Fibroblast of skin of right quadriceps (primary cell): ENCODE measurements at places on chromosomes 2 and 18.

DNA sequence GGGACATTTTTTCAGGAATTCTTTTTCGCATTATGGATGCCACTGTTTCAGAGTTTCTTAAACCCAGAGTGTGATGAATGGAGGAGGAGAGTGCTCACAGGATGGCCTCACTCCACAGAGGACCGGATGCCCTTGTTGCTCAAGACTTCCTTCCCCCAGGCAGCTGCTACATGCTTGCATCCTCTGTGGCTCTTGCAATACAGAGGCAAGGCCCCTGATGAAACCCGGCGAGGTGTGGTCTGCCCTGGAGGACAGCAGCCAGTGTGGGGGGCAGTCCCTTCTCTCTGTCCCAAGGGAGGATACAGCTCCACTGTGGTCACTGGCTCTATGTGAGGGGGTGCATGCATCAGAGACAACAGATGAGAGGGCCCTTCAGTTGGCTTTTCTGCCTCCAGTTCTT, 109.6 kb downstream of the SH3RF3 start:
- peak; percentile 76 for DNase-seq

DNA sequence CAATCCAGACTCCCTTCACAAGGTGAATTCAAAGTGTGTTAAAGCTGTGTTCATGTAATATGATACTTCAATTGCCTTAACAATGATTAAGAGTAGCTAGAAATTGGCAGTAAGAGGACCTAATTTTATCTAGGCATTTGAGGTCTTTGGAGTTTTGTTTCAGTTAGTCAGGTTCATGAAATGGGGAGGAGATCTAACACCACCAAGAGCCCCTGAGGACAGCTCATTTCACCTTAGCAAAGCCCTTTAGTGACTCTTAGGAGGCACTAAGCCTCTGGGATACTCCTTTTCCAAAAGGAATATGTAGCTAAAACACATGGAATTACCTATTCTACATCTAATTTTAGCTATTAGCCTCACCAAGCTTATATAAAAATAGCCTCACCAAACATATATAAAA, 716.5 kb upstream of the RAB6C start:
- DNase-seq, result no peak

- no peak for DNase-seq
Observed at GRCh38 chr18:34280653-34281052, 55.9 kb upstream of the NOL4 start.

DNA sequence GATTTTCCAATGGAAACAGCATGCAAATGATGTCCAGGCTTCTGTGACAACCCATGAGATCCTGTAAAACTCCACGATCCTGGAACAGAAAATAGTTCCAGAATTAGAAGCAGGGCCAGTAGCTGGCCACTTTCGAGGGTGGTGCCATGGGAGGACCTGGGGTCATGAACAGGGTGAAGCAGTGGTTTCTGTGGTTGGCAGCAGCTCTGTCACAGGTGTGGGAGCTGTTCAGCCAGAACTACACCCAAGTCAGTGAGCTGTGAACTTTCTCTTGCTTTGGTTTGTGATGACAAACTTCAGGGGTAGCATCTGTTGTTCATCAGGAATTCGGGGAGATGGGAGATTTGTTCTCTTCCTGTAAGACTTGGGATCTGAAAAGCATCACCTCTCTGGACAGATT, 314.4 kb upstream of the NT5C1B start:
- DNase-seq, result no peak

GRCh38 chr2:240423788-240424191, 11.7 kb upstream of the GPC1 start:
- DNase-seq, result no peak
